IMR-90 (cell line): ENCODE measurements at places on chromosomes 12 and 14. TPM values are rescaled to one million over a fixed set of nuclear protein-coding genes. Genes with fewer than 3 reads are reported as not detected.
A peak's percentile ranks its signal among the peaks of the same experiment; 100 is the strongest.

DNA sequence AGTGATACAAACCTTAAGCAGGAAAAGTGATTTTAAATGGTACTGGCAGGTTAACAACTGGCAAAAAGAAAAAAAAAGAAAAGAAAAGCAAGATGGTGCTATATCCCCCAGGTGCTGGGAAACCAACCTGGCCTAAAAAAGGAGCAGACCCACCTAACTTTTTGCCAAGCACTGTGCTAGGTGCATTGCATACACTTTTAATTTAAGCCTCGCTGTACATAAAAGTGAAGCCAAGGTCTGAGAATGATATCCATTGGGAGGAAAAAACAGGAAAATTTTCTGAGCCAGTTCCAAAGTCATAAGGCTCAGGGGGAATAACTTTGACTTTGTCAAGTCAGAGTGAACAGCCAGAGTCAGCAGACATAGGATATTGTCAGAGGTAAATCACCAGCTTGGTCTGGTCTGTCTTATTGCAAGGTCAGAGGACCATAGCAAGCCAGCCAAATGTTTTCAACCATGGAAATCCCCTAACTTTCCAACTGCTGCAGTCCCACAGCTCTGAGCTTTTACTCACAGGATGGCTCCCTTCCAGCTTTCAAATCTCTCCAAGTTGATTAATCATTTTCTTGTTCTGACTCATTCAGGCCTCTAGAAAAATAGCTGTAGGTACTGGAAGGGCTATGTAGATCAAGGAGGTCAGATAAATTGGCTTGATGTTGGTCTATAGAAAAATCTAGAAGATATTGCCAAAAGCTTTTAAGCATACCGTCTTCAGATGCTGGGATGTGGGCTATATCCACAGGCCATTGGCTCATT lies 412.9 kb downstream of the RAD51B start:
- H3K27me3 ChIP-seq = no peaks in the 10 kb centered on the region
- H3K4me1 ChIP-seq = peaks cover 16% of the 10 kb centered on the region
- no peak overlapping the region for H3K4me3 ChIP-seq
- DNase-seq = peak; percentile 99

GRCh38 chr12:49761677-49762467 lies 20.5 kb downstream of the TMBIM6 start:
- H3K27ac ChIP-seq = no peak overlapping the region
- H3K36me3 ChIP-seq = peaks cover 63% of the 10 kb centered on the region
- no peaks in the 10 kb centered on the region for H3K4me1 ChIP-seq
- no peak for DNase-seq

GRCh38 chr12:112285600-112286401 lies 96.4 kb downstream of the HECTD4 start:
- DNase-seq = no peak
- H3K4me3 ChIP-seq = no peak overlapping the region

DNA sequence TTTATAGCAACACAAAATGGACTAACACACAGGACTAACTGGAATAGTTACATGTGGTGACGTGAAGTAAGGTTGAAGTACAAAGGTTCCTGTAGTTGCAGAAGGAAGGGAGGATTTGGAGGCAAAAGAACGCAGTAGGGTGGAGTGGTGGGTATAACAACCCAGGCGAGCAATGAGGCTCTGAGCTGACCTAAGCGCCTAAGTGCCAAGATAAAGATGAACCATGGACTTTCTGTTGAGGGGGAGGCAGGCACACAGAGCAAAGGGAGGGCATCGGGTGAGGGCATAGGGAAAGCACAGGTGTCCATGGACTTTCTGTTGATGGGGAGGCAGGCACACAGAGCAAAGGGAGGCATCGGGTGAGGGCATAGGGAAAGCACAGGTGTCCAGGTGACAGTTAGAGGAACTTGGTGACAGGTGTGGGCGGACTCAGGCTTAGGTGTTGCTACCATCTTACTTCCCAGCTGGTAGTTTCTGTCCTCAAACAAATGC lies 15.2 kb downstream of the SCNN1A start:
- no peak overlapping the region for H3K27ac ChIP-seq
- H3K27me3 ChIP-seq = peaks cover 7% of the 10 kb centered on the region
- no peak for DNase-seq

DNA sequence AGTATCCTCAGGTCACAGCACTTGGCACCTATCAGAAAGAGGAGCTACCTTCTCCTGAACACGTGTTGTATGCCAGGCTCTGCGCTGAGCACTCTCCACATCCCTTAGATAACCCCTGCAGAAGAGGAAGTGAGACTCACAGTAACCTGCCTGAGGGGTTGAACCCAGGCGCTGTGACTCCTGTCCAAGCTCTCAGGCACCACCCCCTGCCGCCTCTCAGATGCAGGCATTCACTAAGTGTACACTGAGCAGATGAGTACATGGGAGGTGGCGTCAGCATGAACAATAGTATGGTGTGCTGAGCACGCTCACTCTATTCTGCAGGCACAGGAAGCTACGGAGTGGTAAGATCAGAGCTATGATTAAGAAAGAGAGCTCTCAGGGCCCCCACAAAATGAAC lies 21.0 kb upstream of the RIC8B start:
- H3K27ac ChIP-seq = no peak overlapping the region
- DNase-seq = no peak

DNA sequence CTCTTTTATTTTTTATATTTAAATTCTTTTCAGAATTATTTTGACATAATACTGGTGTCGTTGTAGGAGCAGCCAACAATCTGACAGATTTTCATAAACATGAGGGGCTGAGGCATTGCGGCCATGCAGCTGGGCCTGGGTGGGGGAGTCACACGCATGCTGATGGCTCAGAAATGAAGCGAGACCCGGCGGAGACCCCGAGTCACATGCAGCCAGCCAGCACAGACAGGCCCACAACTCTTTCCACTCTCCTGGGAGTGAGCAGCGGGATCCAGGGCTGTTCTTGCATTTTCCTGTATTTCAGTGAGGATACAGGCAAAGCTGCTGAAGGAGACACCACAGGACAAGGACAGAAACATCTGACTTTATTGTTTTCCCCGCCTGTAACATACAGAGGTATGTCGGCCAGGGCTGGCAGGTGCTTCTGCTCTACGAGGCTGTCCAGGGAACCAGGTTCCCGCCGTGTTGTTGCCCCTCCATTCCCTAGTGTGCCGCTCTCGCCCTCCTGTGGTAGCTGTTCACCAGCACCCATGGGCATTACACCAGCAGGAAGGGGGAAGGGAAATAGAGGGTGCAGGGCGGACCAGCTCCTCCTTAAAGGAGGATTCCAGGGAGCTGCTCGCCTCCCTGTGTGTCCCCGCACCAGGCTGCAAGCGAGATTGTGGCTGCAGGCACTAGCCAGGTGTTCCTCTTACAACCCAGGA lies 30.5 kb downstream of the FZD10 start:
- no peaks in the 10 kb centered on the region for H3K27me3 ChIP-seq
- no peak for DNase-seq
- no peaks in the 10 kb centered on the region for H3K4me1 ChIP-seq
- H3K27ac ChIP-seq = no peak overlapping the region

GRCh38 chr12:45200491-45201043 lies 15.3 kb upstream of the ANO6 start:
- H3K27me3 ChIP-seq = no peaks in the 10 kb centered on the region
- H3K36me3 ChIP-seq = no peaks in the 10 kb centered on the region
- peak; percentile 36 for DNase-seq
- peaks cover 2% of the 10 kb centered on the region; the same call in 1 of the 2 replicates for H3K4me1 ChIP-seq
- no peak overlapping the region for H3K27ac ChIP-seq

SELPLG gene
- 2.8 and 3.2 TPM in 2 replicates for total RNA-seq

CYP27B1 gene
- 0.36 and 0.56 TPM in 2 replicates for total RNA-seq
